ENCODE measurements at places on chromosomes 16 and 17. TPM values are rescaled to one million over a fixed set of nuclear protein-coding genes. Genes with fewer than 3 reads are reported as not detected.

GRCh38 chr17:62179525-62180161 is 114.6 kb upstream of the MED13 start:
- H3K4me3 ChIP-seq = no peak overlapping the region
- no peaks in the 10 kb centered on the region for H3K36me3 ChIP-seq
- no peak for DNase-seq

AATK gene
- total RNA-seq = 31.7 TPM

- no peaks in the 10 kb centered on the region for H3K36me3 ChIP-seq
- DNase-seq = no peak
- no peaks in the 10 kb centered on the region for H3K4me1 ChIP-seq
- peaks cover 7% of the 10 kb centered on the region for H3K27me3 ChIP-seq
- H3K4me3 ChIP-seq = no peak within 1 kb of the TSS
These were observed at the start of gene DPEP3 for GRCh38 chr16:67979955-67980678. Gene DPEP3, minus strand, starts transcription at chr16:67980499. Its CDS starts 119 bp downstream, at chr16:67980380.

DNA sequence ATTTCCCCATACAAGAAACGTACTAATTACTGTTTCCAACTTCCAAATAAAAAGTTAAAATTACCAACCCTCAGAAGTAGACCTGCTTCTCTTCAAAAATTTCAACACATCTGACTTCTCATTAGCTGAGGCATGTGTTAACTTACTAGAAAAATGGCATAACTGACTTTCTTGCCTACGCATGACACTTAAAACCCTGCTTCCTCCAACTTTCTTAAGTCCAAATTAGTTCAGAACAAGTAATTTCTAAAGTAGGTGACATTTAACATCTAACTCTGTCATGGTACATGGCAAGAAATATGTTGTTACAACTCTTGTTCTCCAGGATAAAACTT is 6.7 kb downstream of the USP7 start:
- H3K27me3 ChIP-seq = no peaks in the 10 kb centered on the region
- H3K36me3 ChIP-seq = no peaks in the 10 kb centered on the region
- peak overlapping the region; percentile 56 for H3K27ac ChIP-seq
- DNase-seq = no peak
- no peak overlapping the region for H3K4me3 ChIP-seq

GRCh38 chr17:149897-150584 is 12.7 kb downstream of the SCGB1C2 start:
- no peak for DNase-seq
- H3K36me3 ChIP-seq = no peaks in the 10 kb centered on the region
- H3K4me1 ChIP-seq = no peaks in the 10 kb centered on the region
- no peak overlapping the region for H3K27ac ChIP-seq

HOXB6 gene
- 150 TPM for total RNA-seq

UMOD gene
- not detected for total RNA-seq

NPTX1 gene
- total RNA-seq = 0.43 TPM

DNA sequence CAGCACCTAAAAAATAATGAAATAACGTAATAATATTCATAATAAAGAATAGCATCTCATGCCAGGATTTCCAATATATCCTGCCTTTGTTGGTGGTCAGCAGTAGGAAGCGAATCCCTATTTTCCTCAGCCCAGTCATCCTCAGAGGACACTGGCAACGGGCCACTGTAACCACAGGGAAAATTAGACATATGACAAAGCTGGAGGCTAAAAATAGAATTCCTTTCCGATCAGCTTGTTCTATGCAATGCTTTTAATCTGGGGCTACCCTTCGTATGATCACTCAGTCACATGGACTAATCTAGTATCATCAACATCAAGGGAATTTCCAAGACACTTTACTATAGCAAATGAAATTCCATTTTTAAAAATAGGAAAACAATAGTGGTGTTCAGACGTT is 246.9 kb upstream of the KCNJ16 start:
- peak; percentile 46 for DNase-seq
- H3K36me3 ChIP-seq = no peaks in the 10 kb centered on the region
- H3K27me3 ChIP-seq = no peaks in the 10 kb centered on the region

DNA sequence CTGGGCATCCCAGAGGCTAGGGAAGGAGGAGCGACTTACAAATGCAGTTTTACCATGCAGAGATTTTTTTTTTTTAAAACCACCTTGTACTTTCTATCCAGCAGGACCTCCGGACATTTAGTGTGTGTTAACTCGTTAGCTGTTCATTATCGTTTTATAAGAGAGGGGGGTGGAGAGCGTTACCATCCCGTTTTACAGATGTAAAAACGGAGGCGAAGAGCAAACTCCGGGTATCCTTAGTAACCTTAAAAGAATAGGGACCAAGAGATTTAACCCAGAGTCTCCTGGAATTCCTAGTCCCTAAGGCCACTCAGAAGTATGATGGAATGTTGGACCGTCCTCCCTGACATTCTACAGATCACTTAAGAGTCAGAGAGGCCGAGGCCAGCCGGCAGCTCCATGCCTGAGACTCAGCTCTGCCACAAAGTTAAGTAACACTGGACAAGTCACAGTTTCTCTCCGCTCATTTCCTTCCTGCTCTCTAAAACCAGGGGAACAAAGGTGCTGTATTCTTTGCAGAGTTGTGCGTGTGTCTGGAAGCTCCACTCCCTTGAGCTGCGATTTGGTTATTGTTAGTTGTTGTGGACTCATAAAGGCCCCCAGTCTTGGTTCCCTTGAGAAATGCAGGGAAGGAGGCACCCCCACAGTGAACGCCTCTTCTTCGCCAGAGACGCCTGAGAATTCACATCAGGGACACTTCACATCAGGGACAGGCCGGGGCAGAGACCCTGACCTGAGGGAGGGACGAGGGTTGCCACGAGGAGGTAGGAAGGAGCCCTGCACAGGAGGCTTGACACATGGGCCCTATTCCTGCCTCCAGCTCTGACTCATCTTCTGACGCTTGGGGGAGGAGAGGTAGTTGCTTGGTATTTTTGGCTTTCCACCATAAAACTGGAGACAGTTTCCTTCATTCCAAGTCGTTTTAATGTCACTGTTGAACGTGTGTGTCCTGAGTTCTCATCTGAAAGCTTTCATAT is 1.2 kb downstream of the DUSP14 start:
- H3K4me3 ChIP-seq = peak overlapping the region; percentile 85
- H3K4me1 ChIP-seq = peaks cover 42% of the 10 kb centered on the region
- DNase-seq = no peak
- H3K27me3 ChIP-seq = no peaks in the 10 kb centered on the region

- peak overlapping the region; percentile 92 for H3K27ac ChIP-seq
- H3K27me3 ChIP-seq = no peaks in the 10 kb centered on the region
- peak overlapping the region; percentile 98 for H3K4me3 ChIP-seq
These were observed 957 bp downstream of the OXLD1 start for GRCh38 chr17:81665205-81666091.

KIF18B gene
- 3.1 TPM for total RNA-seq

DNA sequence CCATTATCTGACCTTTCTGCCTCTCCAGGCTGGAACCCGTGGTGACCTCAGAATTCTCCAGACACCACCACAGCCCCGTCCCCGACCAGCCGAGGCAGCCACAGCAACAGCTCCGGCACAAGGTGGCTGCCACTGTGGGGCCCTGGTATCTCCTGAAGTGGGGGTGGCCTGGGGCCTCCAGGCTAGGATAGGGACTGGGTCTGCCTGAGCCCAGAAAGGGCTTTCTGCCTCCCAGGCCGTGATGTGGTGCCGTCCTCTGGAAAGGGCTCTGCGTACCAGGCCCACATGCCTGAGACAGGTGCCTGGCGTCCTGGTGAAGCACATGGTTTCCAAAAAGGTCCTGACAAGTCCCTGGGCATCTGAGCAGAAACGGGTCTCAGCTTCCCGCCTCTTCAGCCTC is 17.1 kb downstream of the FLYWCH1 start:
- no peak overlapping the region for H3K4me3 ChIP-seq
- no peaks in the 10 kb centered on the region for H3K4me1 ChIP-seq
- no peak overlapping the region for H3K27ac ChIP-seq
- H3K27me3 ChIP-seq = no peaks in the 10 kb centered on the region
- peaks cover 46% of the 10 kb centered on the region for H3K36me3 ChIP-seq

GRCh38 chr16:87391324-87391949 is 699 bp upstream of the MAP1LC3B start:
- peak overlapping the region; percentile 84 for H3K4me3 ChIP-seq
- DNase-seq = peak; percentile 58
- H3K27me3 ChIP-seq = no peaks in the 10 kb centered on the region
- peak overlapping the region; percentile 98 for H3K27ac ChIP-seq
- H3K4me1 ChIP-seq = peaks cover 38% of the 10 kb centered on the region

NPIPB6 gene
- not detected for total RNA-seq

- H3K4me3 ChIP-seq = no peak overlapping the region
- H3K27me3 ChIP-seq = no peaks in the 10 kb centered on the region
- no peaks in the 10 kb centered on the region for H3K4me1 ChIP-seq
- DNase-seq = no peak
These were observed 12.5 kb downstream of the ZNF276 start for GRCh38 chr16:89733792-89734191.

DNA sequence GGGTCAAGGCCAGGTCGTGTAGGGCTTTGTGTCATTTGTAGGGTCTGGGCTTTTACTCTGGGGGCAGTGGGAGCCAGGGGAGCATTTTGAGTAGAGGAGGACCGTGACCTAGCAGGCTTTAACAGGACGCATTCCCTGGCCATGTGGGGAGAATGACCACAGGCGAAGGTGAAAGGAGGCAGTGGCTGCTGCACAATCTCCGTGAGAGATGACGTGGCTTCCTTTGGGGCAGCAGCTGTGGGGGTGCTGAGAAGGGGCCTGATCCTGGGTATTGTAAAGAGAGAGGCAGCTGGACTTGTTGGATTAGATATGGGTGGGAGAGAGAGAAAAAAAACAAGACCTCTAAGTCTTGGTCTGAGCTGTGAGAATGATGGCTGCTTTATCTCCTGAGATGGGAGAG is 46.0 kb downstream of the KATNIP start:
- peaks cover 15% of the 10 kb centered on the region for H3K4me1 ChIP-seq
- no peak overlapping the region for H3K4me3 ChIP-seq
- H3K27me3 ChIP-seq = no peaks in the 10 kb centered on the region
- no peaks in the 10 kb centered on the region for H3K36me3 ChIP-seq
- no peak for DNase-seq

SLC4A1 gene
- not detected for total RNA-seq

DNA sequence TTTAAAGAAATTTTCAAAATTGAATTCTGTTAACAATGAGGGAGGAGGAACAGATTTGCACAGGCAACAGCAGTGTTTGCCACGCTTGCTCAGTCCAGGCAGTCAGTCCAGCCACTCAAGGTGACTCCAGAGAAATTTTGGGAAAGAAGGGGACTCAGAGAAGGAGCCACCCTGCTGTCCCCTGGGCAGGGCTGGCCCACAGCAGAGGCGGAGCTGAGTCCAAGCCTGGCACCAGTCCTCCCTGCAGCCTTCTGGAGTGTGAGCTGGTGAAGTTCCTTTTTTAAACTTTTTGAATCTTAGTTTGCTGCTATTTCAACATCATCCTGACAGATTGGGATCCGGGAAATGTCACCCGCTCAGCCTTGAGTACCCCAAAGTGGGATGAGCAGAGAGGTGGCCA is 14.5 kb upstream of the SLC47A2 start:
- no peaks in the 10 kb centered on the region for H3K36me3 ChIP-seq
- peaks cover 20% of the 10 kb centered on the region for H3K4me1 ChIP-seq
- DNase-seq = no peak
- no peaks in the 10 kb centered on the region for H3K27me3 ChIP-seq

- no peak overlapping the region for H3K27ac ChIP-seq
- no peaks in the 10 kb centered on the region for H3K36me3 ChIP-seq
- peaks cover 8% of the 10 kb centered on the region for H3K4me1 ChIP-seq
- H3K27me3 ChIP-seq = no peaks in the 10 kb centered on the region
- H3K4me3 ChIP-seq = no peak overlapping the region
These were observed 223.1 kb downstream of the SOX9 start for GRCh38 chr17:72343911-72344310.

DNA sequence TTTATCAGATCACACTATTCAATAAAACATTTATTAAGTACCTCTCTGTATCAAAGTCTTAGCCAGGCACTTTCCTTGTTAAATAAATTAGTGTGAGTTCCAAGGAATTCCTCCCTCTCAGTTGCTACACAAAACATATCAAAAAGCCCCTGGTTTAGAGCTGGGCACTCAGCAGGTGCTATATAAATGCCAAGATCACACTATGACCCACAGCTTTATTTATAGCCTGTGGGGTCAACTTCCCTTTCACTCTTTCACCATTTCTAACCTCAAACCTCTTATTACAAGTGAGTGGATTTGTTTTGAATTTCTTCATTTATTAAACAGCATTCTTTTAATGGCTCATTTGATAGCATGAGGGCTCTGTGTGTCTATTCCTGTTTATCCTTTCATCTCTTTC is 112.6 kb upstream of the MPHOSPH6 start:
- H3K27ac ChIP-seq = no peak overlapping the region
- DNase-seq = no peak
- no peaks in the 10 kb centered on the region for H3K27me3 ChIP-seq
- H3K4me1 ChIP-seq = no peaks in the 10 kb centered on the region
- no peaks in the 10 kb centered on the region for H3K36me3 ChIP-seq

DNA sequence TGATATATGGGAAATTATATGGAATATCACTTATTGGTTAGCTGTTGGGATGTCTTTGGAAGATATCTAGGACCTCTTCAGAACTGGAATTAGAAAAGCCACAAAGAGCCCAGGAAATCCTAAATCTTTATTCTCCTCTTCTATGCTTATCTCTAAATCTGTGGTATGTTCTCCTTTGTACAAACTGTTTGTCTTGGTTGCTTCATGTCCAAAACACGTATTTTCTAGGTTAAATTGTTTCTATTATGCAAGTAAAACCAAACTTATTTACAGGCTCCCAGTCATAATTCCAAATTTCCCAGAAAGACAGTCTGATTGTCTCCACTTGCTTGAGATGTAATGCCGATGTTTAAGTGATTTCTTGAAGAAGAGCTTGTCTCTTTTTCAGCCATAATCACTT is 650.9 kb downstream of the CDH11 start:
- no peaks in the 10 kb centered on the region for H3K36me3 ChIP-seq
- H3K4me3 ChIP-seq = no peak overlapping the region
- no peaks in the 10 kb centered on the region for H3K27me3 ChIP-seq
- no peaks in the 10 kb centered on the region for H3K4me1 ChIP-seq
- no peak for DNase-seq
- H3K27ac ChIP-seq = no peak overlapping the region

DNA sequence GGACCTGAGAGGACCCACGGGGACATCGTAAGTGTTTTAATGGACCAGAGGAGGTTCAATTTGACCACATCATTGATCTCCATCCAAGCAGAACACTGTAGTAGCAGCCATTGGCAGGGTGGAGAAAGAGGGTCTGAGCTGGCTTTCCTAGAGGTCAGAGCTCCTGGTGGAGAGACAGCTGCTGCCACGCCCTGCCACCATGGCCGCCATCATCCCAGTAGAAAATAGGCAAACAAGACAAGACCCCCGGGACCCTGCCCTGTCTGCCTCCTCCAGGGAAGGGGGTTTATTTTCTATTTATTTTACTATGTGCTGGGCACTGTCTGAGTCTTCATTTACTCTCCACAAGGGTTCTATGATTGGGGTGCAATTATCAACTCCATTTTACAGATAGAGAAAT is 11.4 kb upstream of the ITGA3 start:
- H3K36me3 ChIP-seq = no peaks in the 10 kb centered on the region
- no peaks in the 10 kb centered on the region for H3K27me3 ChIP-seq
- peak overlapping the region; percentile 36 for H3K27ac ChIP-seq
- no peak for DNase-seq

DNA sequence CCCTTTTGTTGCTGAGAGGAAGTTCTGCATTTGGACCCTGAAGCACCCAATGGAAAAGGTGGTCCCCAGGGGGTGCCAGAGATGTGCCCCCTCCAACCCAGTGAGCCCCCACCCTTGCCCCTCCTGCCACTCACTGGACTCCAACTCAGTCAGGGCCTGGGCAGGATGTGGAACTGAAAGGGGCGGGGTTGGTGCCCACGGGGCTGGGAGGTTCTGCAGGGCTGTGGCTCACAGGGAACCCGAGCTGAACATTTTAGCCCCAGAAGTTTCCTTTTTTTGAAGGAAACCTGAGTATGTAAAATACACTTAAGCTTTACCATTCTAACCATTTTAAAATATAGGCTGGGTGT is 15.8 kb upstream of the OGFOD3 start:
- H3K27me3 ChIP-seq = no peaks in the 10 kb centered on the region
- no peak for DNase-seq
- H3K27ac ChIP-seq = no peak overlapping the region
- no peaks in the 10 kb centered on the region for H3K4me1 ChIP-seq
- peaks cover 62% of the 10 kb centered on the region for H3K36me3 ChIP-seq
- no peak overlapping the region for H3K4me3 ChIP-seq

All from stomach (tissue), 19 donors.